Dorsolateral prefrontal cortex (tissue), 122 donors: ENCODE measurements at places on chromosomes 12 and 14. TPM values are rescaled to one million over a fixed set of nuclear protein-coding genes. Genes with fewer than 3 reads are reported as not detected.

Gene CABP1
- total RNA-seq = 384 TPM

Gene MRPL51
- 122 TPM for total RNA-seq

Gene AQP2
- total RNA-seq = not detected

Gene GPRC5D
- not detected for total RNA-seq

Gene ETV6
- total RNA-seq = 12.1 TPM

Gene FAIM2
- 808 TPM for total RNA-seq

Gene SAMD15
- 3.4 TPM for total RNA-seq

Gene ADCY6
- 50.3 TPM for total RNA-seq

Gene FOXJ2
- total RNA-seq = 15.0 TPM

Gene KRT79
- not detected for total RNA-seq

Gene NOS1
- total RNA-seq = 10.1 TPM

Gene FOXN4
- total RNA-seq = not detected

Gene SYT1
- total RNA-seq = 750 TPM

Gene GRIP1
- total RNA-seq = 34.3 TPM

Gene LAG3
- not detected for total RNA-seq

Gene KRT3
- not detected for total RNA-seq

Gene DDHD1
- total RNA-seq = 57.8 TPM

GRCh38 chr12:108305991-108306501, 33.1 kb downstream of the CMKLR1 start:
- no peak for DNase-seq

DNA sequence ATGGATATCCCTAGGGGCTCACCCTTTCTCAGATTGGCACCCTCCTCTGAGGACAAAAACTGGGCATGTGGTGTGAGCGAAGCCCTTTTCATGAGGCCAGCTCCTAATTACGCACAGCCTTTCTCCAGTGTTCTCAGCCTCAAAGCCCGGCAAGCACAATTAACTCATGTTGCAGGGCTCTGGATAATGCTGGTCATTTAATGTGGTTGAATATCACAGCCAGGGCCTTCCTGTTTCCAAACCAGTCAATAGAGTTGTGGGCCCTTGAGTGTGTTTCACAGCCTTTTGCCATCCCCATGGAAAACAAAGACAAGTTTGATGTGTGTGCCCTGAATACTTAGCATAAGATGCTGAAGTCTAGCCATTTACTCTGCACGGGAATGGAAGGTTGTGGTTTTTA, 114.2 kb upstream of the ARHGAP5 start:
- DNase-seq = no peak

- no peak for DNase-seq
Observed at GRCh38 chr12:76720068-76720467, 43.8 kb upstream of the ZDHHC17 start.

DNA sequence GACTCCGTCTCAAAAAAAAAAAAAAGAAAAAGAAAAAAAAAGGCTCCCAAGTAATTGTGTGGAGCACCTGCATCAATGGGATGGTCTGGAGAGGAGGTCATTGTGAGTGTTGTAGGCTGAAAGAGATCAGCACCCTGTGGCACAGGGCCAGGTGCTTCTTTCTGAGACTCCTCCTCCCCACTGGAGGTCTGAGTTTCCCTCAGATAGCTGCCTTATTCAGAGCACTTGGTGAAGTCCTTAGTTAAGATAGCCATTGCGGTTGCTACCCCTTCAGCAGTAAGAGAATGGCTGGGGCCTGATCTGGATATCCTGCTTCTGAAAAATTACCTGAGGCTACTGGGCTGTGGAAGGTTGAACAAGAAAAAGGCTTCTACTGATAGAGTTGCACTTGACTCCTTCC, 69.8 kb downstream of the ANO6 start:
- no peak for DNase-seq

DNA sequence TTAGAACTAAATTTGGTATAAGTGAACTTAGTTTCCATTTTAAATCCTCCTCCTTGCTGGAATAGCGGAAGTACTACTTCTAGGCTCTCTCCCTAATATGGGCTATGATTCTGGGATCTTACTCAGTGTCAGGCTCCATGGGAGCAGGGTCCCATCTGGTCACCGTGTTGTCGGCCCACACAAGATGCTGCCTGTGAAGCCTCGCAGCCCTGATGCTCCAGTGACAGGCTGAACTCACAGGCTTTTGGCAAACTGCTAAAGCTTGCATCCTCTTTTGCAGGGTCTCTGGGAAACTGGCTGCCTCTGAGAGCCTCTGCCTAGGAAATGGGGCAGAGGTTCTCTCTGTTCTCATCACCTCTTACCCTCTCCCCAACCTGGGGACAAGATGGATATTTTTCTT, 88.4 kb downstream of the RPAP3 start:
- no peak for DNase-seq

- no peak for DNase-seq
Observed at GRCh38 chr12:21745258-21745657, 29.2 kb downstream of the KCNJ8 start.

DNA sequence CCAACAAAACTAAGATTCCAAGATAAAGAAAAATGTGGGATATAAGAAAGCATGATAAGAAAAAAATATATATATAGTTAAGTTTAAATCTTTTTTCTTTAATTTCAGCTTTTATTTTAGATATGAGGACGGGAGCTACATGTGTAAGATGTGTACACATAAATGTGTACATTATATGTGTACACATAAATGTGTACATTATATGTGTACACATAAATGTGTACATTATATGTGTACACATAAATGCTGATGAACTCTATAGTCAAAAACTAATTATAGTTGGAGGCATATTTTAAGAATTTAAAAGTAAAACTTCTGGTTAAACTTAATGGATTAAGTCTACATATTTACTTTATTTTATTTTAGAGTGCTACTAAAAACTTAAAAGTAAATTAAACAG, 123.6 kb downstream of the BTG1 start:
- DNase-seq = no peak

- no peak for DNase-seq
Observed at GRCh38 chr14:47240748-47241437, 434.5 kb downstream of the MDGA2 start.

- DNase-seq = no peak
Observed at GRCh38 chr12:78018171-78018910, 187.6 kb downstream of the NAV3 start.

GRCh38 chr14:45201905-45202304, 51.1 kb downstream of the MIS18BP1 start:
- DNase-seq = no peak

GRCh38 chr12:10361622-10362021, 28.2 kb downstream of the KLRK1 start:
- no peak for DNase-seq

DNA sequence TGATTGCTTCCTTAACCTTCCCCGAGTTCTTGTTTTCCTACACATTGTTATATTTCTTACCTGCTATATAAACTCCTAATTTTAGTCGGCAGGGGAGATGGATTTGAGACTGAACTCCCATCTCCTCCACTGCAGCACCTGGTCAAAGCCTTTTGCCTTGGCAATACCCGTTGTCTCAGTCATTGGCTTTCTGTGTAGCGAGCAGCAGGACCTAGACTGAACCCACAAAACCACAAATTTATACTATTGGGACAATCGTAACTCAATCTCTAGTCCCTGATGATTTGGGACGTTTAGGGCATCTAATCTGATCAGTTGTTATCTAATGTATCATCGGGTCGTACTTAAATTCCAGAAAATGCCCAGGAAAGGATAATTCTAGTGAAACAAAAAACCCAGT, 37.8 kb upstream of the BAZ1A start:
- DNase-seq = no peak

- DNase-seq = no peak
Observed at GRCh38 chr14:59294662-59294992, 106.2 kb downstream of the DAAM1 start.

GRCh38 chr12:5310151-5310550, 121.8 kb upstream of the NTF3 start:
- DNase-seq = no peak

DNA sequence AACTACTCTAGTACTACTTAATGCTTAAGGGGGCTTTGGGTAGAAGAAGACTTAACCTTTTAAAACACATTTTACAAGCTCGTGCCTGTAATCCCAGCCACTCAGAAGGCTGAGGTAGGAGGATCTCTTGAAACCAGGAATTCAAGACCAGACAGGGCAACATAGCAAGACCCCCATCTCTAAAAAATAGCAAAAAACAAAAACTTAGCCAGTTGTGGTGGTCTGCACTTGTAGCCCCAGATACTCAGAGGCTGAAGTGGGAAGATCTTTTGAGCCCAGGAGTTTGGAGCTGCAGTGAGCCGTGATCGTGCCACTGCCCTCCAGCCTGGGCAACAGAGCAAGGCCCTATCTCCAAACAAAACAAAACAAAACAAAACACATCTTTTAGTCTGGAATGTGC, 39.7 kb upstream of the PARP11 start:
- DNase-seq = no peak

GRCh38 chr14:105019861-105020814, 745 bp downstream of the CDCA4 start:
- DNase-seq = no peak

DNA sequence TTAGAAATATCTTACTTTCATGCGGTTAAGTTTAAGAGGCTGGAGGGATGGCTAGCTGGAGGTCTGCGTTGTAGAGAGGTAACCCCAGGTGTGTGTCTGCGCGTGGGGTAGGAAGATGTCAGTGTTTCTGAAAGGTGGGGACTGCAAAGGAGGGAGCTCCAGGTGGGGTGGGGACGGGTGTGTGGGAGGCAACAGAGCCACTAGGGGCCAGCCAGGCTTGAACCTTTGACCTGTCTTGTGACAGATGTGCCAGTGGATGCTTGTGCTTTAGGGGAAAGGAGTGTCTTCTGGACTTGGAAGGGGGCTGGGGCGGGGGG, 841 bp downstream of the GLI1 start:
- DNase-seq = no peak

DNA sequence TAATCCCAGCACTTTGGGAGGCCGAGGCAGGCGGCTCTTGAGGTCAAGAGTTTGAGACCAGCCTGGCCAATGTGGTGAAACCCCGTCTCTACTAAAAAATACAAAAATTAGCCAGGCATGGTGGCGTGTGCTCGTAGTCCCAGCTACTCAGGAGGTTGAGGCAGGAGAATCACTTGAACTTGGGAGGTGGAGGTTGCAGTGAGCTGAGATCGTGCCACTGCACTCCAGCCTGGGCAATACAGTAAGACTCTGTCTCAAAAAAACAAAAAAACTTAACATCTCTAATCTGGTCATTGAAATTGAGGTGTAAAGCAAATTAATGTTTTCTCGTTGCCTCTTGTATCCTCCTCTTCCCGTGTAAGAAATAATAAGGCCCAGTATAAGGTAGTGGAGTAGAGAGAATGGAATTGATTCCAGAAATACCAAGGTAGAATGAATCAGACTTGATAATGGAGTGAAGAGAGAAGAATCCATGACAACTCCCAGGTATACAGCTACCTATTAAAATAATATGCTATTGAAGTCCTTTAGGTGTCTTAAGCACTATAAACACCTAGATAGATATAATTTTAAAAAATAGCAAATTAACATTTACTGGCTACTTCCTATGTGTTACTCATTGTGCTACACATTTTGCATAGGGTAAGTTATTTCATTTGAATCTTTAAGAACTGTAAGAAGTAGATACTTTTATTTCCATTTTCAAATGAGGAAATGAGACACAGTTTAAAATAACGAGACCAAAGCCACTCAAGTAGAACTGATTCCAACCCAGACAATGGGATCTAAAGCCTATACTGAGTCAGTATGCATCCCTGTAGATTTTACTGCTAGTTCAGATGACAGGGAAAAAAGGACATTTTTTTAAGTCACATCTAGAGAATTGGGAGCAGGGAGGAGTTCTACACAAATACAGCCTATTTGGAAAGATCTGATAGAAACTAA, 23.2 kb downstream of the RAP1B start:
- DNase-seq = no peak

DNA sequence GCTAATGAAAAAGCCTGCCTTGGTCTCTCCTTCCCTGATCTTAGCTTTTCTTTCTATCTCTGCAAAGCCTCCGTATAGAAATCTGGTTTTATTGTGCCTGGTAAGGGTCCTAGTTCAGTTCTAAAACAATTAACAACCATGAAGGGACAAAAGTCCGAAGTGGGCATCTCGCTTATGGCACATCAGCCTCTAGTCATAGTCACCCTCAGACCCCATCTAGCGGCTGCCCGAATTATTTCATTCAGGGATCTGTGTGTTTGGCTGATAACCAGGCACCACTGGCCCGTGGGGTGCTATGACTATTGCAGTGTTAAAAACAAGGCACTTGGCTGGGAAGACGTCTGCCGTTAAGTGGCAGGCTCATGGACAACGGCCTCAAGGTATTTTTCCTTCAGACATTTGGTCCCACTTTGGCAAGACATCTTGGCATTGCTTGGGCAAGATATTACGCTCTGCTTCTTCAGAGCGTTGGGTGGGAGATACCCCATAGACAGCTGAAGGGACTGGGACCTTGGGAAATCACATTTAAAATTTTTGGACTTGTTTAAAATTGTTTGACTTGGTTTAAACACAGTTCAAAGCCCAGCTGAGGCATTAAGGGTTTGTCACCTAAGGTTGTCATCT, 87.1 kb downstream of the SINHCAF start:
- peak; percentile 75 for DNase-seq

GRCh38 chr12:132424811-132425210, 65.1 kb upstream of the FBRSL1 start:
- no peak for DNase-seq

DNA sequence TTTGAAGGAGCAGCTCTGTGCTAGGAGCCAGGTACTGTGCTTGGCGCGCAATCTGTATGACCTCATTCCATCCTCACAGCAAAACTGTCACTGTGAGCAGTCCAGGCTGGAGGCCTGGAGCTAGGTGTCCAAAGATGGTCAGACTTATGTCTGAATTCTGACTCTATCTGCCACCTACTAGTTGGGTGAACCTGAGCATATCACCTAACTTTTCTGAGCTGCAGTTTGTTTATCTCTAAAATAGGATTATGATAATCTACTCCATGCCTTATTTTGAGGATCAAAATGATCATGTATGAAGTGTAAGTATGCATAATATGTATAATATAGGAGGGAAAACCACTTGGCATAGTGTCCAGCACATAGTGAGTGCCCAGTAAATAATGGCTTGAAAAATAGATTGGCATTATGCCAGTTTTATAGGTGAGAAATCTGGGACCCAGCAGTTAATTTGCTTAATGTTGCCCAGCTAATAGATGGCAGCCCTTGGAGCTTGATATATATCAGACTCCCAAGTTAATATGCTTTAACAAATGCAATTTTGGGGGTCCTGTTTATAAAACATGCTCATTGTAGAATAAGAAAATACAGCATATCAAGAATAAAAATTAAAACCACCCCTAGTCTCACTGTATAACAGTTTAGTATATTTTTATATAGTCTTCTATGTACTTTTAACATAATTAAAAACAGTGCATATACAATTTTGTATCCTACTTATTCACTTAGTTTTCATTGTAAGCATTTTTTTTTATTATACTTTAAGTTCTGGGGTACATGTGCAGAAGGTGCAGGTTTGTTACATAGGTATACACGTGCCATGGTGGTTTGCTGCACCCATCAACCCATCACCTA, 4.5 kb upstream of the JPH4 start:
- peak; percentile 45 for DNase-seq

- DNase-seq = no peak
Observed at GRCh38 chr12:66555113-66555512, 123.8 kb downstream of the GRIP1 start.

GRCh38 chr12:96985515-96986362, 78.7 kb downstream of the NEDD1 start:
- peak; percentile 57 for DNase-seq

- no peak for DNase-seq
Observed at GRCh38 chr12:103269946-103270345, 225.8 kb downstream of the C12orf42 start.

GRCh38 chr12:117213295-117213808, 23.1 kb upstream of the FBXO21 start:
- no peak for DNase-seq

GRCh38 chr12:7835116-7835515, 37.6 kb downstream of the SLC2A14 start:
- DNase-seq = no peak
